ENCODE measurements at places on chromosomes 7 and 10.

DNA sequence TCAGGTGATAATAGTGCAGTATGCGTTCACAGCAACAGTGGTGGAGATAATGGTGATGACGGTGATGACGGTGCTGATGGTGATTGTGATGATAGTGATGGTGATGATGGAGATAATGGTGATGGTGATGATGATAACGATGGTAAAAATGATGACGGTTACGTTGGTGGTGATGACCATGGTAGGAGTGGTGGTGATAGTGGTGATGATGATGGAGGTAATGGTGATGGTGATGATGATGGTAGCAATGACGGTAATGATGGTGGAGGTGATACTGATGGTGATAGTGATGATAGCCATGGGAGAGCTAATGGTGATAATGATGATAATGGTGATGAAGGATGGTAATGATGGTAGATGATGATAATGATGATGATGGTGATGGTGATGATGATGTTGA, 45.0 kb downstream of the FAM20C start:
- no peak for DNase-seq

- no peak for DNase-seq
These were observed 37.9 kb downstream of the VOPP1 start for GRCh38 chr7:55534262-55534915.

GRCh38 chr10:95241533-95241932, 47.5 kb downstream of the ACSM6 start:
- no peak for DNase-seq

GRCh38 chr10:125489731-125490130, 193.2 kb downstream of the TEX36 start:
- no peak for DNase-seq

GRCh38 chr7:56810466-56810865, 321.8 kb downstream of the ZNF479 start:
- no peak for DNase-seq

- DNase-seq = no peak
These were observed 114.4 kb downstream of the DOCK4 start for GRCh38 chr7:112091768-112092167.

GRCh38 chr10:3197348-3198003, 24.9 kb upstream of the PITRM1 start:
- peak; percentile 6 for DNase-seq

DNA sequence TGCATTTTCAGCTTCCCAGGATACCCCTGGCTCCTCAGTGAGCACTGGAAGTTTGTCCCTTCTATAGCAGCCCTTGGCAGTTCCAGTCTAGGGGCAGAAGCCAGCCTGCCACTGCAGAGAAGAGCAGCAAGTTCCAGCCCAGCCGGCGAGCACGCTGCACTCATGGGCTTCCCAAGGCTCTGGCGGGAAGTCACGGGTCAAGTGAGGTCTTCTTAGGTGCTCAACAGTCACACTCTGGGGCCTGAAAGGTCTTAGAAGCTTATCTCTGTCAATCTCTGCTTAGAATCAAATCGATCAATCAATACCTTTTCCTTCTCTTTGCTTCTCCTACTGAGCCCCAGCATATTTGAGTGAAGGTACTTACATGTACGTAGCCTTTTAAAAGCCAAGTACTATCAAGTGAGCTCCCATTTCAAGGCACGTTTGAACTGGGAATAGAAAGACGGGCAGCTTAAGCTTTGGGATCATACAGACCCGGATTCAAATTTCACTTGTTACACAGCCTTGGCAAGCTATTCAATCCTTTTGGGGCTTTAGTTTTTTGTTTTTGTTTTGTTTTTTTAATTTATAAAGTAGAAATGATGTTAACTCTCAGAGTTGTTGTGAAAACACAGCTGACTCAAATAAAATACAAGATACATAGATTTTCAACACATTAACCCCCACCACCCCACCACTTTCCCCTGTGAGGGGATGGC, 152.6 kb upstream of the KLF14 start:
- DNase-seq = no peak

- no peak for DNase-seq
These were observed 2.0 kb upstream of the FEZF1 start for GRCh38 chr7:122306320-122307227.

DNA sequence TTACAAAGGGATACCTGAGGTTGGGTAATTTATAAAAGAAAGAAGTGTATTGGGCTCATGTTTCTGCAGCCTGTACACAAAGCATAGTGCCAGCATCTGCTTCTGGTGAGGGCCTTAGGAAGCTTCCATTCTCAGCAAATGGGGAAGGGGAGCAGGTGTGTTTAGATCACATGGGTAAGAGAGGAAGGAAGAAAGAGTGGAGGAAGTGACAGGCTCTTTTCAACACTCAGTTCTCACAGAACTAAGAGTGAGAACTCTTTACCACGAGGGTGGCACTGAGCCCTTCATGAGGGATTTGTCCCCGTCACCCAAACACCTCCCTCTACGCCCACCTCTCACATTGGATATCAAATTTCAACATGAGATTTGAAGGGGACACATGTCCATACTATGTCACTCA, 506 bp upstream of the FAM170B start:
- DNase-seq = no peak

- no peak for DNase-seq
These were observed 22.6 kb downstream of the NKX2-3 start for GRCh38 chr10:99555371-99555770.

DNA sequence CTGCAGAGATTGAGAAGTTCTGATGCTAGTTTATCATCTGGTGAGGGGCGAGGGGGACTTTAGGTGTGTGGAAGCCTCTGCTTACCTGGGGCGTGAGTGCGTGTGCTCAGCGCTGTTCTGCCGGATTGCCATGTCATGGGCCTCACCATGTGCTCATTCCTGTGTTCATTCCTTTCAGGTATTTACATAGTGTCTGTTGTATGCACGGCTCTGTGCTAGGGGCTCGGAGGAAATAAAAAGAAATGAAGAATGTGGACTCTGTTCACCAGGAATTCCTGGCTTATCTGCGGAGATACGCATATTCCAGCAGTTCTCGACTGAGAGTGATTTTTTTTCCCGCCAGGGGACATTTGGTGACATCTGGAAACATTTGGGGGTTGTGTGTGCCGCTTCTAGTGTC, 152.0 kb downstream of the CAMK1D start:
- no peak for DNase-seq

- DNase-seq = no peak
These were observed 4.3 kb upstream of the NEUROG3 start for GRCh38 chr10:69577268-69578232.

DNA sequence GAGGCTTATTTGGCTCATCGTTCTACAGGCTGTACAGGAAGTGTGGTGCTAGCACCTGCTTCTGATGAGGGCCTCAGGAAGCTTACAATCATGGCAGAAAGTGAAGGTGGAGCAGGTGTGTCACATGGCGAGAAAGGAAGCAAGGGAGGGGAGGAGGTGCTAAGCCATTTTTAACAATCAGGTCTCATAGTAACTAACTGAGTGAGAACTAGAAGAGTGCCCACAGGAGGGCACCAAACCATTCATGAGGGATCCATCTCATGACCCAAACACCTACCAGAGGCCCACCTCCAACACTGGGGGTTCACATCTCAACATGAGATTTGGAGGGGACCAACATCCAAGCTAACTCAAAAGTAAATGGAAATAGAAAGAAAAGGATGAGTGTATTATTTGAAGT, 78.1 kb downstream of the CXCL12 start:
- no peak for DNase-seq

DNA sequence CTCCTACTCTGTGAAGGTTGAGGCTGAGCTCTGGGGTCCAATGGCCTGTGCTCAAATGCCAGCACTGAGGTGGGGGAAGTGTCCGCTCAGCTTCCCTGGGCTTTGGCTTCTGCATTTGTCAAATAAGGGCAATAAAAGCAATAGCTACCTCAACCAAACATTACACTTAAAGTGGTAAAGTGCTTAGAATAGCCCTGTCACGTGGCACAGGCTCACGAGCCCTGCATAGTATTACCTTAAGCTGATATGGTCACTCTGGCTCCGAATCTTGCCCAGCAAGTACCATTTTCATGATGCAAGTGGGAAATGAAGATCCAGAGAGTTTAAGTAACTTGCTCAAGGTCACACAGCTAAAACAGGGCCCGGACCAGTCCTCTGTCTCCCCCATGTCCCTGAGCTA, 451.1 kb upstream of the ZMIZ1 start:
- no peak for DNase-seq

GRCh38 chr7:93530701-93531100, 43.8 kb downstream of the CALCR start:
- no peak for DNase-seq

- no peak for DNase-seq
These were observed 61.4 kb upstream of the STEAP1B start for GRCh38 chr7:22561321-22561811.

- DNase-seq = no peak
These were observed 29.1 kb downstream of the CDCA7L start for GRCh38 chr7:21916629-21917028.

- no peak for DNase-seq
These were observed 48.4 kb downstream of the SYPL1 start for GRCh38 chr7:106063692-106064091.

GRCh38 chr7:25851332-25852210, 300.4 kb upstream of the NFE2L3 start:
- no peak for DNase-seq

- DNase-seq = no peak
These were observed 66.7 kb downstream of the PRKG1 start for GRCh38 chr10:51141010-51141409.

DNA sequence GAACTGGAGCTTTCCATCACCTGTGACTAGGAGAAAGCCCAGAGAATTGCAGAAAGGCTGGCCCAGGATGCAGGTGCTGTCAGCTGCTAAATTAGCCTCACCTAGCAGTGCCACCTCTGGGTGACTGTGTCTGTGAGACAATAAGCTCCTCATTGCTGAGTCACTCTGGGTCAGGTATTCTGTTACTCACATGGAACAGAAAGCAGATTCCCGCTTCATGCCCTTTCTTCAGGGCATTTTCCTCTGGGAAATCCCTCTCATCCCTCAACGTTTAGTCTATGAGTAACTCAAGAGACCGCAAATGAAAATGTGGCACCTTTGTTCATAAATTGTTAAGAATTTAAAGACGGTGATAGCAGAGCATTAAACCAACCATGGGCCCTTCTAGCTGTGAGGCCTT, 184.0 kb downstream of the ADAM12 start:
- no peak for DNase-seq

- no peak for DNase-seq
These were observed 651.1 kb downstream of the SORCS3 start for GRCh38 chr10:105292236-105292635.

DNA sequence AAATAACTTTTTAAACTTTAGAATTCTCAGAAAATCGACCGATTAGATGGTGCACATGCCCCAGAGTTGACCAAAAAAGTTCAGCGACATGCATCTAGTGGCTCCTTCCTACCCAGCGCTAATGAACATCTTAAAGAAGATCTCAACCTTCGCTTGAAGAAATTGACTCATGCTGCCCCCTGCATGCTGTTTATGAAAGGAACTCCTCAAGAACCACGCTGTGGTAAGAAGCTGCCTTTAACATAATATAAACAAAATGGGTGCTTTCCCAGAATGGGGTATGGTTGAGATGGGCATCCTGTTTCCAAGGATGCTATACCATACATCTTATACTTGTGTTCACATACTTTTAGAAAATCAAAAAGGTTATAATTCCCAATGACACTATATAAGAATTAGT, 24.6 kb downstream of the GLRX3 start:
- DNase-seq = no peak

DNA sequence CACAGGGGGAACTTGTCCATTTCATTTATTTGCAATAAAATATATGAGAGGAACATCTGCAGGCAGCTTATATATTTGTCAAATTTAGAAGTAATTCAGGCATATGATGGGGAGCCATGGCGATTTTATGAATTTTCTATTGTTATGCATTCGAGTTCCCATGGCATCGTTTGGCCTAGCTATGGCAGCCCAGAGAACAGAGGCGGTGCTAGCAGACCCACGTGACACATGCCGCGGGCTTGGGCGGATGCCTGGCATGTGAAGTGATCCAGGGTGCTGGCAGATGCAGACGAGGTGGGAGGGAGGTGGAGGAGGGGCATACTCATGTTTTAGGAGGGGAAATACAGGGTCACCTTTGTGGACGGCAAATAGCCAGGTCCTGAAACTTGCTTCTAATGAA, 560.0 kb upstream of the GALNT17 start:
- no peak for DNase-seq

DNA sequence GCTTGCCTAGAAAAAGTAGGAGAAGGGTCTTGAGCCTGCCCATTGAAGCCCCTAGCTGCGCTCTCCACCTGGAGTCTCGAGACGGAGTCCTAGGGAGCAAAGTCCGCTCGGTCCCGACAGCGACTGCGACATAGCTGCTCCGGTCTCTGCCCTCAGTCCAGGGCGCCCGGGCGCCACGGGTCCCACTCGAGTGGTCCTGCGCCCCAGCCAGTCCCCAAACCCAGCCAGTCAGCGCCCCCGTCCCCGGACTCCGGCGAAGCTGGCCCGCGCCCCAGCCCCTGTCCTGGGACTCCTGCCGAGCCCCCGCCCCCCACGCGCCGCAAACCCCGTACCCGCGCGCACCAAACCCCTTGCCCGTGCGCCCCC, 490 bp downstream of the TNS3 start:
- no peak for DNase-seq

- no peak for DNase-seq
These were observed 82.8 kb upstream of the CPXM2 start for GRCh38 chr10:123974406-123974805.

GRCh38 chr7:93145354-93145753, 2.8 kb downstream of the SAMD9L start:
- no peak for DNase-seq

- no peak for DNase-seq
These were observed 310.6 kb downstream of the PARD3 start for GRCh38 chr10:34504534-34504933.

GRCh38 chr7:100607111-100607510, 4.9 kb downstream of the PCOLCE start:
- DNase-seq = no peak

- no peak for DNase-seq
These were observed 7.1 kb downstream of the ASB10 start for GRCh38 chr7:151179946-151180345.

DNA sequence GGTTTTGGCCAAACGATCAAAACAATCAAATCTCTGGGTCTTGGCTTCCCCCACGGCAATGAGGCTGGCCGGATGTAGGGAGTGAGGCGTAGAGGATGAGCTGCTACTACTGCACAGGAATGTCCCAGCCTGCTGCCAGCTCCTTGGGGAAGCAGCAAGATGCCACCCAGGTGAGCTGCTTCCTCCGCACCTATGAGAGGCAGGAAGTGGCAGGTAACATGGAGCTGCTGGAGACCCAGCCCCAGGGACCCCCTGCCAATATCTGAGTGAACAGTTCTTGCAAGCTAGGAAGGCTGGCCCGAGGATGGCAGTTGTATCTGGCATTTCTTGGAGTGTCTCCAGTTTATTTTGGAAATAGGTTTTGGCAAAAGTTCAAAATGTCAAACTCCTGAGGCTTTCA, 413.5 kb downstream of the DNAJB6 start:
- no peak for DNase-seq

GRCh38 chr7:27842851-27843250, 102.9 kb downstream of the TAX1BP1 start:
- no peak for DNase-seq

DNA sequence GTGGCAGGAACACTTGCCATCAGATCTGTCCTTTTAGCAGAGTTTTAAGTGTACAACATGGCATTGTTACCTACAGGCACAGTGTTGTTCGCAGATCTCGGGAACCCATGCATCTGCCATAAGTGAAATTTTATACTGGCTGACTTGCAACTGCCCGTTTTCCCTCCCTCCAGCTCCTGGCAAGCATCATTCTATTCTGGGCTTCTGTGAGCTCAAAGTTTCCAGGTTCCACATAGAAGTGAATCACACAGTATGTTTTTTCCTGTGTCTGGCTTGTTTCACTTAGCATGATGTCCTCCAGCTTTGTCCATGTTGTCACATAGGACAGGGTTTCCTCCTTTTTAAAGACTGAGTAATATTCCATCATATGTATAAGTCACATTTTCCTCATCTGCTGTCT, 56.6 kb downstream of the C10orf143 start:
- no peak for DNase-seq
